Activated CD4-positive, alpha-beta memory T cell treated with anti-CD3 and anti-CD28 coated beads, Interleukin-2, amount 10 ng/mL, durations not matched to agents 7 days and 5 days (primary cell): ENCODE measurements at places on chromosomes 1 and 21.

GRCh38 chr1:47030170-47030805 is 6.8 kb downstream of the CYP4X1 start:
- no peak overlapping the region for H3K27ac ChIP-seq
- H3K4me1 ChIP-seq: no peaks in the 10 kb centered on the region
- no peak for DNase-seq
- H3K4me3 ChIP-seq: no peak overlapping the region
- no peaks in the 10 kb centered on the region for H3K36me3 ChIP-seq

DNA sequence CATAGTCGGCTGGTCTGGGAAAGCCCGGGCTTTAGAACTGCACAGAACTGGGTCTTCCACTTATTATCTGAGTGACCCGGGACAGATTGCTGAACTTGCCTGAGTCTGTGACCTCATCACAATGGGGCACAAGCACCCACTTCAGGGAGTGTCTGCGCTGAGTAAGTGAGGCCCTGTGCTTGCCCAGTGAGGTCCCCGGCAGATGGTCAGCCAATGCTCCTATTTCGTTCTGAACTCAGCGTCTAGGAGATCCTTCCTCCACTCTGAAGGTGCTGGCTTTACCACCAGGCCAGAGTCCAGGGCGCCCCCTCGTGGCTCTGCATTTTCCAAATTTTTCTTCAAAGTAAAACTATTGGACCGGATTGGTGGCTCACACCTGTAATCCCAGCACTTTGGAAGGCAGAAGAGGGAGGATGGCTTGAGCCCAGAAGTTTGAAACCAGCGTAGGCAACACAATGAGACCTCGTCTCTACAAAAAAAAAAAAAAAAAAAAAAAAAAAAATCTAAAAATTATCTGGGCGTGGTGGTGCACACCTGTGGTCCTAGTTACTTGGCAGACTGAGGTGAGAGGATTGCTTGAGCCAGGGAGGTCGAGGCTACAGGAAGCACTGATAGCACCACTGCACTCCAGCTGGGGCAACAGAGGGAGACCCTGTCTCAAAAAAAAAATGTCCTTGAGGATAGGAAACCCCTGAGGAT is 61.7 kb downstream of the FCRL5 start:
- peaks cover 23% of the 10 kb centered on the region for H3K27me3 ChIP-seq
- H3K27ac ChIP-seq: no peak overlapping the region
- H3K36me3 ChIP-seq: no peaks in the 10 kb centered on the region

GRCh38 chr21:22582026-22582425 is 1583.8 kb downstream of the NCAM2 start:
- H3K4me1 ChIP-seq: no peaks in the 10 kb centered on the region
- H3K27ac ChIP-seq: no peak overlapping the region
- no peak overlapping the region for H3K4me3 ChIP-seq
- H3K36me3 ChIP-seq: no peaks in the 10 kb centered on the region
- no peaks in the 10 kb centered on the region for H3K27me3 ChIP-seq

DNA sequence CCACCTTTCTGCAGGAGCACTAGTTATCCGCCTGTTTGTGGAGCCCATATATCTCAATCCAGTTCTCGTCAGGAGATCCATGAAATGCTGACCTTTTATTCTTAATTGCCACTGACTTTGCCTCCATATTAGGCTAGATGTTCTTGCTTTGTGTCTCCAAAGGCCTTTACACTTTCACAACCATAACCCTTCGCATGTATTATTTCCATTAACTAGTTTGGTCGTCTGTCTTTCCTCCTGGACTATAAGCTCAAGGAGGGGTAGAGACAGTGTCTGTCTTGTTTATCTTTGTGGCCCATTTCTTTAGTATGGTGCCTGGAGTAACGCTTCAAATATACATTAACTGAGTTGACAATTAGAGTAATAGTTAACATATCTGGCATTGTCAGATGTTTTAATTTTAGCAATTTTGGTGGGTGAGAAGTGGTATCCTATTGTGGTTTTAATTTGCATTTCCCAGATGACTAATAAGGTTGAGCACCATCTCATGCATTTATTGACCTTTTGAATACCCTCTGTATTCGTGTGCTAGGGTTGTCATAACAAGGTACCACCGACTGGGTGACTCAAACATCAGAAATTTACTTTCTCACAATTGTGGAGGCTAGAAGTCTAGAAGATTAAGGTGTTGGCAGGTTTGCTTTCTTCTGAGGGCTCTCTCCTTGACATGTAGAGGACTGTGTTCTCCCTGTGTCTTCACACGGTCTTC is 21.7 kb upstream of the IL12RB2 start:
- DNase-seq: no peak
- H3K4me1 ChIP-seq: peaks cover 18% of the 10 kb centered on the region
- no peak overlapping the region for H3K27ac ChIP-seq
- H3K36me3 ChIP-seq: peaks cover 6% of the 10 kb centered on the region
- no peaks in the 10 kb centered on the region for H3K27me3 ChIP-seq
- no peak overlapping the region for H3K4me3 ChIP-seq

DNA sequence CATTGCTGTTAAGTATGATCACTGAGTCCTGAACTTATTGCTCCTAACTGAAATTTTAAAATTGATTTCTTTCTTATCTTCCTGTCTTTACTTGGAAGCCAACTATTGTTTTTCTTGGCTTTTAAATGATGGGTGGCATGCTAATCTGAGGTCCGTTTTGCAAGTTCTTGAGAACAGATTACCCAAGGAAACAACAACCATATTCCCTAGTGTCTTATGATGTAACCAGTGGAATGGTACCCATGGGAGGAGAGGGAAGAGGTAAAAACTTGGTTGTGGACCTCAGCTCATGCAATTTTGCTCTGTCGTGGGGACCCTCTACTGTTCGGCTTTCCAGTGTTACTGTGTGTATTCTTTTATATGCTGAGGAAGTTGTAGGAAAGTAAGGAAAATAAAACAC is 454.8 kb upstream of the ADAMTS5 start:
- no peaks in the 10 kb centered on the region for H3K4me1 ChIP-seq
- DNase-seq: no peak
- H3K36me3 ChIP-seq: no peaks in the 10 kb centered on the region

- H3K36me3 ChIP-seq: peaks cover 5% of the 10 kb centered on the region
- no peak within 1 kb of the TSS for H3K27ac ChIP-seq
- peaks cover 18% of the 10 kb centered on the region for H3K4me1 ChIP-seq
- H3K4me3 ChIP-seq: peak within 1 kb of the TSS; percentile 51
- peak; percentile 18 for DNase-seq
Measured at GRCh38 chr1:185733818-185734735, at the start of gene HMCN1. Gene HMCN1 (plus strand): TSS chr1:185734391. CDS start chr1:185734780, 389 bp downstream.

DNA sequence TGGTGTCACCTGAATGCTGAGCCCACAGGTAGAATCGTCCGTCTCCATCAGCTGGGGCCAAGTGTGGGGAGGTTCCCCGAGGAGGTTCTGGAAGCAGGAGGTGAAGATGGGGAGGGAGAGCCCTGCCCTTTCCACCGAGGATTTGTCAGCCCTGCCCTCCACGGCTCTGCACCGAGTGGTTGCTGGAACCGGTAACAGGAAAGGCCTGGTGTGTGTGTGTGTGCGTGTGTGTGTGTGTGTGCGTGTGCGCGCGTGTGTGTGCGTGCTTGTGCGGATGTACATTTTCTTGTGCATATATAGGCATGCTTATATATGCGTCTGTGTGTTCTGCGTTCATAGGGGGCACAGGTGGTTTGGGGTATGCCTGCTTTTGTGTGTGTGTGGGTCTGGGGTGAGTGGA is 3.5 kb downstream of the NBL1 start:
- H3K27me3 ChIP-seq: peaks cover 11% of the 10 kb centered on the region
- H3K4me1 ChIP-seq: peaks cover 42% of the 10 kb centered on the region
- DNase-seq: peak; percentile 45
- peaks cover 2% of the 10 kb centered on the region for H3K36me3 ChIP-seq
- peak overlapping the region; percentile 47 for H3K27ac ChIP-seq
- H3K4me3 ChIP-seq: peak overlapping the region; percentile 5

GRCh38 chr1:27109103-27109822 is 45.7 kb downstream of the SLC9A1 start:
- H3K4me1 ChIP-seq: peaks cover 36% of the 10 kb centered on the region
- H3K27ac ChIP-seq: peak overlapping the region; percentile 33
- H3K4me3 ChIP-seq: no peak overlapping the region
- H3K36me3 ChIP-seq: peaks cover 18% of the 10 kb centered on the region
- no peaks in the 10 kb centered on the region for H3K27me3 ChIP-seq

DNA sequence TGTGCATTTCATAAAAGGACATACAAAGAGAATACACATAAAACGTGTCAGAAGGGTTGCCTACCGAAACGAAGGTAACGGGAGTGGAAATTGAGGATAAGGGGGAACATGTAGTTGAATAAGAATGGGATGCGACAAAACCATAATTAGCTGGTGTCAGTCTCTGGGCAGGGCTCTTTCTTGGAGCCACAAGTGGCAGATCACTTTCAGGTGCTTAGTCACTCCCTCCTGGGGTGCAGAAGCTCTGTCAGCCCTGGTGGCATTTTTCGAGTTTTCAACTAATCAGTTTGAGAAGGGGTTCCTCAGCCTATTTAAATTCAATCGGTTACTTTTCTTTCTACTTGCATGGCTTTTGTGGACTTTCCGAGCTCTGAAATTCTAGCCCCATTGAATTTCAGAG is 133.9 kb upstream of the IGSF21 start:
- H3K4me3 ChIP-seq: no peak overlapping the region
- no peak for DNase-seq
- no peaks in the 10 kb centered on the region for H3K4me1 ChIP-seq
- H3K36me3 ChIP-seq: no peaks in the 10 kb centered on the region
- no peak overlapping the region for H3K27ac ChIP-seq
- H3K27me3 ChIP-seq: peaks cover 3% of the 10 kb centered on the region

DNA sequence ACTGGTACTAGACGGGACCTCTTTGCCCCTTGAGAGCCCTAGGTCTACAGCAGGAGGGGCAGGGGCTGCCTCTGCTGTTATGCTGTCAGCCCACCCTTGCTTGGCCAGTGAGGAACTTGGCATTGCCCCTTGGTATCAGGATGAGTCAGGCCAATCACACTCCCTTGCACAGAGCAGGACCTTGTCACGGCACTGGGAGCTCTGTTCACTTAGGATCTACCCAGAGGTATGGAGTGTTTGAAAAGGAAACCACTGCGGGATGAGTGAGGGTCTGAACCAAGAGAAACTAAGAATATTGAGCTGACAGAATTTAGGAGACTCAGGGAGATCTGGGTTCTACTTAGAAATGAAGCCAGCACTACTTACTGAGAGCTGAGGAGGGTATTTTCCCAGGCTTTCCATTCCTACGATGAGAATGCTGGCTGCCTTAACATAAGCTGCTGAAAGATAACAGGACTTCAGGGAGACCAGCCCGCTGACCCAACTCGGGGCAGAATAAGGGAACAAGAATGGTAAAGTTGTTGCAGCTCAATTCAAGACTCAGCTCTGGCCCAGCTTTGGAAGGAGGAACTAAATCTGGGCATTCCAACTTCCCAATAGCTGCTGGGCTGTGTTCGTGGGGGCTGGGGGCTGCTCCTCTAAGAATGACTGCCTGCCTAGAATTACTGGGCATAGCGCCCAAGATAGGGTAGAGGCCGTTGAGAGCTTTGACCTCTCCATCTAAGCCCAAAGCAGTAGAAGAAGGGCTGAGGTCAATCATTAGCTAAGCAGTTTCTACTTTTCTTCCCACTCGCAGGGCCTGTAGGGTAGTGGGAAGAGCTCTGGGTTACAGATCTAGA is 1.5 kb downstream of the FABP3 start:
- peaks cover 11% of the 10 kb centered on the region for H3K27me3 ChIP-seq
- peaks cover 3% of the 10 kb centered on the region for H3K36me3 ChIP-seq
- H3K4me3 ChIP-seq: no peak overlapping the region
- peaks cover 13% of the 10 kb centered on the region for H3K4me1 ChIP-seq
- no peak overlapping the region for H3K27ac ChIP-seq
- no peak for DNase-seq

DNA sequence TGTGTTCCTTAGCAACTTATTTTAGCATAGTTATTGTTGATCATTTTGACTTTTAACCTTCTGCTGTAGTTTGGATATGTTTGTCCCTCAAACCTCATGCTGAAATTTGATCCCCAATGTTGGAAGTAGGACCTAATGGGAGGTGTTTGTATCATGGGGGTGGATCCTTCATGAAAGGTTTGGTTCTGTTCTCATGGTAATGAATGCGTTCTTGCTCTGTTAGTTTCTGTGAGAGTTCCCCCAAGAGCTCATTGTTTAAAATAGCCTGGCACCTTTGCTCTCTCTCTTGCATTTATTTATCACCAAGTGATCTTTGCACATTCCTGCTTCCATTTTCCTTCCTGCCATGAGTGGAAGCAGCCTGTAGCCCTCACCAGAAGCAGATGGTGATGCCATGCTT is 372.1 kb upstream of the VAMP3 start:
- H3K27ac ChIP-seq: no peak overlapping the region
- DNase-seq: no peak
- H3K4me3 ChIP-seq: no peak overlapping the region
- H3K36me3 ChIP-seq: no peaks in the 10 kb centered on the region
- no peaks in the 10 kb centered on the region for H3K4me1 ChIP-seq
- H3K27me3 ChIP-seq: peaks cover 5% of the 10 kb centered on the region

GRCh38 chr1:111190931-111191451 is 9.5 kb downstream of the DENND2D start:
- peaks cover 86% of the 10 kb centered on the region for H3K4me1 ChIP-seq
- H3K36me3 ChIP-seq: peaks cover 100% of the 10 kb centered on the region
- DNase-seq: no peak
- H3K27me3 ChIP-seq: no peaks in the 10 kb centered on the region
- H3K27ac ChIP-seq: no peak overlapping the region
- H3K4me3 ChIP-seq: no peak overlapping the region

GRCh38 chr1:88873737-88874349 is 17.5 kb downstream of the GTF2B start:
- no peak overlapping the region for H3K27ac ChIP-seq
- no peak for DNase-seq
- H3K27me3 ChIP-seq: no peaks in the 10 kb centered on the region
- H3K4me3 ChIP-seq: no peak overlapping the region

GRCh38 chr1:112957133-112957812 is 1.3 kb upstream of the SLC16A1 start:
- H3K27ac ChIP-seq: peak overlapping the region; percentile 99

GRCh38 chr1:111737216-111738132 is 1.7 kb downstream of the INKA2 start:
- no peaks in the 10 kb centered on the region for H3K36me3 ChIP-seq
- peaks cover 38% of the 10 kb centered on the region for H3K27me3 ChIP-seq
- no peak for DNase-seq
- H3K4me1 ChIP-seq: peaks cover 34% of the 10 kb centered on the region

GRCh38 chr1:36080236-36080635 is 3.7 kb upstream of the TEKT2 start:
- H3K27me3 ChIP-seq: peaks cover 26% of the 10 kb centered on the region
- H3K4me1 ChIP-seq: peaks cover 3% of the 10 kb centered on the region
- no peaks in the 10 kb centered on the region for H3K36me3 ChIP-seq
- H3K4me3 ChIP-seq: no peak overlapping the region
- DNase-seq: no peak

GRCh38 chr21:16402752-16403151 is 673.0 kb downstream of the USP25 start:
- H3K4me3 ChIP-seq: no peak overlapping the region
- H3K4me1 ChIP-seq: no peaks in the 10 kb centered on the region
- no peaks in the 10 kb centered on the region for H3K27me3 ChIP-seq
- DNase-seq: no peak
- H3K27ac ChIP-seq: no peak overlapping the region

- no peak for DNase-seq
- no peak overlapping the region for H3K27ac ChIP-seq
- no peaks in the 10 kb centered on the region for H3K27me3 ChIP-seq
Measured at GRCh38 chr1:201598396-201598795, 59.5 kb downstream of the NAV1 start.

GRCh38 chr1:69737527-69738185 is 169.9 kb downstream of the LRRC7 start:
- H3K36me3 ChIP-seq: no peaks in the 10 kb centered on the region
- DNase-seq: no peak
- no peaks in the 10 kb centered on the region for H3K27me3 ChIP-seq
